Neural crest cell (in vitro differentiated cells): ENCODE measurements at places on chromosomes 1 and 21. TPM values are rescaled to one million over a fixed set of nuclear protein-coding genes. Genes with fewer than 3 reads are reported as not detected.

The SPATA21 gene
- not detected in 2 replicates for total RNA-seq

The KDF1 gene
- total RNA-seq: not detected in 2 replicates

The TSPAN2 gene
- 4.3 and 5.4 TPM in 2 replicates for total RNA-seq

DNA sequence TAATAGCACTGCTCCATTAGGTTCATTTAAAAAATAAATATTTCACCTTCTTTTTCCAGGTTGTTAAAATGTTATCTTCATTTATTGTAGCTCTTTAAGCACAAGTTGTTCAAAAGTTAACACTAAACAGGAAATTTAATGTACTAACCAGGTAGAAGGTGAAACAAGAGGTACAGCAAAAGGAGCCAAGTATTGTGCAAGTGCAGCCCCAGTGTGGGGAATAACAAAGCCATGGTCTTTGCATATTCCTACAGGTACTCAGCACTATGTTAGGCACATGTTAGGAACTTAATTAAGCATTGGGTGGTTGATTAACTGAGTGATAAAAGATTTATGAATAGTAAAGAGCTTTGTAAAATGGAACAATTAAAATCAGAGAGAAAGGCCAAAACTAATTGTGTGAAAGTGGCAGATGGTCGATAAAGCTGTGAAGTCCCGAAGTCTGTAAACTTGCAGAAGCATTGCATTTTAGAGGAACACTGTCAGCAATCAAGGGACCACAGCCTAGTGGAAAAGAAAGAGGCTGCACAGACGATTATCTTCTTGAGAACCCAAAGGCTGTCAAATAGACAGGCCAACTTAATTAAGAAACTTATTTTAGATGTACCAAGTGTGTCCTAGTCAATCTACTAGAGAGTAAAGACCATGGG is 185.8 kb downstream of the SLC44A5 start:
- no peak for DNase-seq

- no peak for DNase-seq
These were observed 672.8 kb downstream of the PTPRC start for GRCh38 chr1:199311478-199312262.

DNA sequence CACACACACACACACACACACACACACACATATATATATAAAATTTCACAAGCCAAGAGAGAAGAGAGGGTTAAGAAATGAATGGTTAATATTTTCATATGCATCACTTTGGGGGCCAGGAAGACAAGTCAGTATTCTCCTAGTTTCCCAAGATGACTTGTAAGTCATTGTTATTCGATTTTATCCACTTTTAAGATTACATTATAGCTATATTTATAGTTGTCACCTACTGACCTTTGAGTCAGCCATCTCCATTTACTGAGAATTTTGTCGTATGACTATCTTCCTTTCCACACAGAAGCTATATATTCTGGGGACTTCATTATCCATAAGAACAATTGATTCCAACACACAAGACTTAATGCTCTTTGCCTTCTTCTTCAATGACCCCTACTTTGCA is 8.9 kb downstream of the LYST start:
- DNase-seq: no peak

DNA sequence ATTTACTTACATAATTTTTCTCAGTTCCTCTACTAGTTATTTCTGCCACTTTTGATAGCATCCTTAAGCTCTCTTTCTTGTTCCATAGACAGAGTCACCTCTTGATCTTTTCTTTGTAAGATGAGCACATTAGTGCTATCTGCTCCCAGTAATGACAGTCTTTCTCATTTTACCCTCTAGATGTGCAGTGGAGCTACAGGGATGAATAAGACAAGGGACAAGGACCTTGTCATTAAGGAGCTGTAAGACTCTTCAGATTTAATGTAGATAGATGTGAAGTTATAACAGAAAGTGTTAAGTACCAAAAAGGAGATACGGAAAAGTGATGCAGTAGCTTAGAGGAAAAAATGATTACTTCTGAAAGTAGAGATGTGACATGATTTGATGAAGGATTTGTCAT is 20.4 kb downstream of the SCP2 start:
- no peak for DNase-seq

- DNase-seq: no peak
These were observed 141.8 kb upstream of the CSF3R start for GRCh38 chr1:36624466-36624865.

- DNase-seq: no peak
These were observed 307.0 kb downstream of the ST6GALNAC3 start for GRCh38 chr1:76381450-76382097.

- no peak for DNase-seq
These were observed 38.5 kb downstream of the HSPG2 start for GRCh38 chr1:21898326-21899200.

GRCh38 chr1:181485287-181486097 is 2.2 kb downstream of the CACNA1E start:
- peak; percentile 13 for DNase-seq

DNA sequence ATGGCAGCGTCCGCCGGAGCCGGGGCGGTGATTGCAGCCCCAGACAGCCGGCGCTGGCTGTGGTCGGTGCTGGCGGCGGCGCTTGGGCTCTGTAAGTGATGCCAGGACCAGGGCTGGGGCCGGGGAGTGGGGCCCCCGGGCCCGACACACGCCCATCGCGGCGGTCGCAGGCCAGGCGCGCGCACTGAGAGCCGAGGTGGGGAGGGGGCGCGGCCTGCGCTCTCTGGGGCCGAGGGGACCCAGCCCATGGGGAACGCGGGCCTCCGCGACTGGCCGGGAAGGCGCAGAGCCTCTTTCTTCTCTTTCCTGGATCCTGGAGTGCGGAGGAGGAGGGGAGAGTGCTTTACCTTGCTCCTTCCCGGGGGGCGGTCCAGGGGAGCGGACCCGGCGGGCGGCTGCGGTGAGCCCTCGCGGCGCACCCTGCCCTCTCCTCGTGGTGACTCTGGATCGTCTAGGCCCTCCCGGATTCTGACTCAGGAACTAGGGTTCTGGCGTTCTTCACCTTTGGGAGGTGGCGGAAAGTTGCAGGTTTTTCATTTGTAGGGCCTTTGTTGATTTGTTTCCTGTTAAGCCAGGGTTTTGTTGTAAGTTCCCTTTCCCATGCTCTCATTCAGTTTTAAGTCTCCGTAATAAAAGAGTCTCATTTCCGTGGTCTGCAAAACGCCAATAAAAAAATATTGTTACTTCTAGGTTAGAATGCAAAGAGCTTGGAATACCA is 529 bp downstream of the MPZL1 start:
- DNase-seq: no peak
